Fibroblast of the aortic adventitia (primary cell): ENCODE measurements at places on chromosomes 1 and 21. TPM values are rescaled to one million over a fixed set of nuclear protein-coding genes. Genes with fewer than 3 reads are reported as not detected.

DNA sequence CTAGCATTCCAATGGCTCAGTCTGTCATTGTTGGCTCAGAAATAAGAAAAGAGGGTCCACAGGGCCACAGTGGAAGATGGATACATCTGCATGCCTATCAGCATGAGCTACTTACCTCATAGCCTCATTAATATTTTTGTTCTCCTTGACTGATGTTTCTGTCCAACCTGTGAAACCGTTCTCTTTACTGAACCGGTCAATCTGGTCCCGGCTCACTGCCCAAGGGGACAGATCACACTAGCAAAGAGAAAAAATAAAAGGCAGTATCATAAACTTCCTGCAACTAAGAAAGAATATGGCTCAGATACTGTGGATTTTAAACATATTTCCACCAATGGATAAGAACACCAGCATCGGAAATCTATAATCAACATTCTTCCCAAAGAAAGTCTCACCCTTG is 4.7 kb downstream of the RAB29 start:
- no peak for DNase-seq

DNA sequence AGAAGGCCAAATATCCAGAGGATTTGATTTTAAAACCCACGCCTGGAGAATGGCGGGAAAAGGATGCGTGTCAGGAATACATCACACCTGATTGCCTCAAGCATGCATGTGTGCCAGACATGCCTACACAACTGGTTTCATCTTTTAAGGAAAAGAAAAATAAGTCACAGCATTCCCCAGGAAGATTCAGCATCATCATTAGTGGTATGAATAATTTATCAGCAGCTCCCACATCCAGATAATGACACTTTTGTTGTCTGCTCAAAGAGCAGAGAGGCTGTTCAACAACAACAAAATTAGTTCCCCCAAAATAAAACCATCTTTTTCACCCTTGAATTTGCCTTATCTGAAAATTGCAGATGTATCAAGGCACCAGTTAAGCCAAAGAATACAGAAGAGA is 328.6 kb upstream of the C1orf87 start:
- no peak for DNase-seq

GRCh38 chr1:200184196-200184595 is 156.7 kb downstream of the NR5A2 start:
- DNase-seq = peak; percentile 84

- DNase-seq = no peak
Measured at GRCh38 chr1:206971029-206971655, 882 bp upstream of the FCAMR start.

RIPK4 gene
- 0.45 TPM in 1 of 2 replicates, not detected in the other for total RNA-seq

DNA sequence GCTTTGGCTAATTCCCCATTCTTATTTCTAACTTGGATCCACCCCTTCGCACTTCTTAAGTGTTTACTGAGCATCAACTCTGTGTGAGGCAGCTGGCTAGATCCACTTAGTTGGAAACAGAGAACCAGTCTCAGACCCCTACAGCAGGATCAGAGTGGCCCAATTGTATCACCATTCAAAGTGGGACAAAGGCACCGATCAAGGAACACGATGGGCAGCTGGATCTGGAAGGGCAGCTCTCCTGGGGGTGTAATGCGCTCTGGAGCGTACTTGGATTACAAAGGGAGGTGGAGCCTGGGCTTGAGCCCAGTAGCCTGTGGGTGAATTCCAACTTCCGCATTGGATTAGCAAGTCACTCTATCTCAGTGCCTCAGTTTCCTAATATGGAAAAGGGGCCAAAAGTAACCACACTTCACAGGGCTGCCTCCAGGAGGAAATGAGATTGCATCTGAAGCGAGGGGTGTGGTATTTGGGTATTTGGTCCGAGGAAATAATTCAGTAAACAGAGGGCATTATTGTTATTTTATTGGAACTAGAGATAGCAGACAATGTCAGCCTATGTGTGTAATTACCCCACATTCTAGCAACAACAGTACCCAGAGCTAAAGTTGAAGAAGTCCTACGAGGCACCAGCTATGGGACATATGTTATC is 11.9 kb downstream of the ECE1 start:
- peak; percentile 44 for DNase-seq

PDZK1 gene
- 0.54 TPM in 1 of 2 replicates, not detected in the other for total RNA-seq

- peak; percentile 81 for DNase-seq
Measured at GRCh38 chr1:201191653-201192260, 1.1 kb downstream of the IGFN1 start.

MYBPH gene
- total RNA-seq = 0.08 TPM in 1 of 2 replicates, not detected in the other

DNA sequence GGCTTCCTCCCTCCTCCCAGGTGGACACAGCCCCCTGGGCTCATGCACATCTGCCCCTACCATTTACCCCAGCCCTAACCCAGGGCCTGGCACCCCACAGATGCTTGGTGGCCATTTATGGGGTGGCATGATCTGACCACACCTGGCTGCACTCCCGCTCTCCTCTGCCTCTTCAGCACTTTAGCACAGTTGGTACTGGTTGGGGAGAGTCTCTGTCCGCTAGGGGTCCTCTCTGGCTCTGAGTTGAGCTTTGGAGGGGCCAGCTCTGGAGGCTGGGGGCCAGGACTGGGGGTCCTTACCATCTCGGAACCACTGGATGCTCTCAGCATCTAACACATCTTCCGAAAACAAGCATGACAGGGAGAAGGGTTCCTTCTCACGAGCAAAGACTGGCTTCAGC is 17.4 kb downstream of the MYOM3 start:
- no peak for DNase-seq

DNA sequence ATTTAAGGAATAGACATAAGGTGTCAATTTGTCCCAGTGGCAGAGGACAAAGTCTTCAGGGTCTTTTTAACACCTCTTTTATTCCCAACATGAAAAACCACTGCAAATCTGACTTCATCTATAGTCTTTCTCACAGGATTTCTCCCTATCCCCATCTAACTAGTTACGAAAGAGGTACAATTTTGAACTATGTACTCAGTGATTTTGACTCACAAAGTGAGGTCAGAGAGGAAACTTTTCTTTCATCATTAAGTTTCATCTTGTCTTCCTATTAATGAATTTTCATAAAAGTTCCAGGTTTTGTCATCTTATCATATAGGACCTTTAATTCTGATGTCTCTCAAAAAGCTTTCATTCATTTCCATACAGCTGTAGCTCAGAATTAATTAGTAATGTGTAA is 63.3 kb downstream of the ASH1L start:
- DNase-seq = peak; percentile 11
